ENCODE measurements at places on chromosomes 3 and 15.

- DNase-seq = no peak
These were observed 284.7 kb upstream of the STT3B start for GRCh38 chr3:31247850-31248562.

DNA sequence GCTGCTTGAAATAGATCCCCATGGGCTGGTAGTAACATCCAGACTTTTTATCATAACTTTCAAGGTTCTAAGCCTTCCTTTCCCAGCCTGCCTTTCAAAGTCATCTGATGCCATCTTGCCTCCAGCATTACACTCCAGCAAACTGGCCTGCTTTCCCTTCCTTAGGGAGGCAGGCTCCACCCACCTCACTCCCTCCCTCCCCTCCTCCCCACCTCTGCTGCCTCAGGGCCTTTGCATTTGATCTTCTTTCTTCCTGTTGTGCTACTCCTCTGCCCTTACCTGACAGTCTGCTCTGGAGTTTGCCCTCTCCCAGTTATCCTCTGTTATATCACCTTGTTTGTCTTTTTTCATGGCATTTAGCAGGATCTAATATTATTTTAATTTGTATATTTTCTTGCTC lies 319.5 kb downstream of the KCNH8 start:
- no peak for DNase-seq

- no peak for DNase-seq
These were observed 201.2 kb downstream of the SATB1 start for GRCh38 chr3:18223974-18224373.

DNA sequence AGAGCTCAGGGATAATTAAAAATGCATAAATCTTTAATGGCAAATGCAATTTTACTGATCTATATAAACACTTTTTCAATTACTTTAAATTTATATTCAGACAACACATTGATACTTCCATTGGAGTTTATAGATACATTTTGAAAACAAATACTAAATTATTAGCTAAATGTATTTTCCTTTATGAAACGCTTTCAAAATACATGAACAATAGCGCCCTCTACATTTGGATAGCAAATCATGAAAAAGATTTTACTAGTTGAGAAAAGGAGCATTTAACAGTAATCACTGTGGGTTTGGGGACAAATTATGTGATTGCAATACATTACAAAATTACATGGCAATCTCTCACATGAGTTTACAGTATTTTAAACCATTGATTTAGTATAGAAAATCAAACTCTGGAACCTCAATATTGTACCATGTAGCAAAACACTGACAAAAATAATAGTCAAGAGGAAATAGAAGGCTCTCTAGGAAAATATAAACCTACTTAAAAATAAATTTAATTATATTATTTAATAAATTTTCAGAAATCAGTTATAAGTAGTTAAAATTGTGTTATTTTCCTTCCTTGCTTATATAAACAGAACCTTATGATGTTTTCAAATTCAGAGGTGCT lies 207.9 kb downstream of the ZIC1 start:
- DNase-seq = no peak

DNA sequence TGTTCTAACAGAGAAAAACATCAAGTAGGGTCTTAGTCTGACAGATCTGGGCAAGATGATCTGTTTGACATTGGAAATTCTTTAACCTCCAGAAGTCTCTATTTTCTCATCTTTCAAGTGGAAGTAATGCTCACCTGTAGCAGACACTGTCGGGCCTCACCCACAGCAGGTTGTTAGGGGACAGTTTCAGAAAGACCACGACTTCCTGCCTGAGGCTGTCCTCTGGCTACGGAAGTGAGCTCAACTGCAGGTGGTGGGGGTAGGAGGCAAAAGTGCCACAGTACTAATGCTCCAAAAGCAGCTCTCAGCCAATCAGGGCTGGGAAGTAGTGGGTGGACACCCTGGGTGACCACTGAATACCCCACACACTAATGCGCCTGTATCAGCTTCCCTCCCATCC lies 111.4 kb upstream of the TOPAZ1 start:
- DNase-seq = no peak
